Spinal cord (tissue), 10 donors: ENCODE measurements at places on chromosomes 6 and 20.

- DNase-seq = peak; percentile 33
These were observed 15.2 kb downstream of the CDH22 start for GRCh38 chr20:46293084-46293483.

- no peak for DNase-seq
These were observed 11.4 kb upstream of the TSPYL4 start for GRCh38 chr6:116265041-116265829.

DNA sequence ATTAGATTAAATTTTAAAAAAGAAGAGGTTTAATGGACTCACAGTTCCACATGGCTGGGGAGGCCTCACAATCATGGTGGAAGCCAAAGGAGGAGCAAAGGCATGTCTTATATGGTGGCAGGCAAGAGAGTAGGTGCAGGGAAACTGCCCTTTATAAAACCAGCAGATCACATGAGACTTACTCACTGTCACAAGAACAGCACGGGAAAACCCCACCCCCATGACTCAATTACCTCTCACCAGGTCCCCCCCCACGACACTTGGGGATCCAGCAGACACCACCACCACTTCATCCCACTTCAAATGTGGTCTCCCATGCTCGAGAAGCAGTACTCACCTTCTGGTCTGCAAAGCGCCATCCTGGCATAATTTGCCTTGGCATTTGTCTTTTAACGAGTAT, 24.6 kb downstream of the MTFR2 start:
- no peak for DNase-seq

- DNase-seq = no peak
These were observed 18.4 kb upstream of the MRPS18A start for GRCh38 chr6:43705996-43706395.

DNA sequence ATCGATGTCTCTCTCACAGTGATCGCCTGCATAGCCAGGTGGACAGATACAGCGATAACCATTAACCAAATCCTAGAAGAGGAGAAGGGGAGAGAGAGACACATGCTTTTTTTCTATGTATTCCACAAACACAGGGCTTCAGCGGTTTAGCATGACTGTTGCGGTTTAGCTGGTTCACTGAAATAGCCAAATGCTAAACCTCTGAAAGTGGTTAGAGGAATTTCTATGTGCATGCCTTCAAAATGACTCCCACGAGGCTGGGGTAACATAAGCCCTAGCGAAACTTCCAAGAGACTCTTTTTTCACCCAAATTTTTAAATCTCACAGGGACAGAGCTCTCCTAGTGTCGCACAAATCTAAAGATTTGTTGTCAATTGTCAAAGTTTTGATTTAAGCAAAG, 25.1 kb downstream of the JAG1 start:
- no peak for DNase-seq

DNA sequence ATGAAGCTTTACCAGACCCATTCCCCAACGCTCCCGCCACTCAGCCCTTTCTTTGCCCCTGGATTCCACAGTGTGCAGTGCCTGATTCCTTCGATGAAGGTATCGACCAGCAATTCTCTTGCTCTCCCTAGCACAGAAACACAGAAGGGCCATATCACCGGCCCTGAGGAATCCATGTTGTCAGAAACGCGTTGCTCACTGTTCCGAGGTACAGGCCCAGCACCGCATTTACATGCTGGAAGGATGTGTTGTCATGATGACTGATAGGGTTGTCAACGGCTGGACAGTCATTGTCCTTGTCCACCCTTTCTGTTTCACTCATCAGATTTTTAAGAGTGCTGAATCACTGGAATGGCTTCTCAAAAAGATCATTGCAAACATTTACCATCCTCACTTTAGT, 57.2 kb upstream of the GPR6 start:
- DNase-seq = no peak

DNA sequence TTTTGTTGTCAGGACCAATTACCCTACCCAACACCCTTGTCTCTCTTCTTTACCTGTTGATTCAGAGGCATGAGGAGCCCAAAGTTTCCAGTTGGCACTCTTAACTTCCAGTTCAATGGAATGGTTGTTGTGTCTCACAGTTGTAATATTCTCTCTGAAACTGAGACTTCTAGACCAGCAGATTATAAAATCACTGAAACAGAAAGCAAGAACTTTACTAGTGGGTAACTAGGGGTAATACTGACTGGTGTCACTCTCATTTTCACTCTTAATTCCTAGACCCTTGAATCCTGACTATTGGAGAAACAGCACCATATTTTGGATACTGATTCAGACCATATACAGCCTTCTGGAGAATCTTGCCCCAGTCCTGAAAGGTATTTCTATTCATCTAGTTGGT, 140.2 kb upstream of the MMS22L start:
- DNase-seq = no peak

DNA sequence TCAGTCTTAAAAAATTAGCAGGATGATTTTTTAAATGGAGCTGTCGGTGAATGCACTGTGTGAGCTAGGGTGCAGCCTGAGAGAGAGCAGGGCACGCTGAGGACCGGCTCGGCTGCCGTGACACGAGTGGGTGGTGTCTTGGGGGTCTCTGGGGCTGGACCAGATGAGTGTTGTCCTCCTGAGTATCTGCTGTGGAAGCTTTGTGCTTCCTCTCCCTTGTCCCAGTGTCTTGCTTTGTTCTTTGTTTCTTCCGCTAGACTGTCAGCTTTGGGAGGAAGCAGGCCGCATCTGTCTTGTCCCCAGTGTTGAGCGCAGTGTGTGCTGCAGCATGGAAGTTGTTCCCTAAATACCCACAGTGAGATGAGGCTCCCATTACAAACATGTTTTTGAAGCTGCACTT, 89.4 kb downstream of the RTN4IP1 start:
- peak; percentile 63 for DNase-seq

DNA sequence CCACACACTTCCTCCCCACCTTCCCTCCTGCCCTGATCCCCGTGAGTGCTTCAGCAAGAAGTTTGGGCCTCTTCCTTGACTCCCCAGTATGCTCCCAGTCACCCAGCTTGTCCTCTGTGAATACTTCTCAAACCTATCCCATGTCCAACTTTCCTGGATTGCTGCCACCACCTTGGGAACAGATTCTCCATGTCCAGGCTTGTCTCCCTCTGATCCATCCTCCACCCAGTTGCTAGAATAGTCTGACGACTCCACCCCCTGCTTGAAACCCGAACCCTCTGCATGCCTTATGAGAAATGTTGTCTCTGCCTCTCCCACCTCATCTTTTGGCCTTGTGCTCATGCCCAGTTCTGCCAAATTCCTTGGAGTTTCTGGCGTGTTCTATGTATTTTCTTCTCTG, 108.0 kb downstream of the PPP1R14C start:
- no peak for DNase-seq

- no peak for DNase-seq
These were observed 8.0 kb upstream of the CRISP2 start for GRCh38 chr6:49721297-49721696.

DNA sequence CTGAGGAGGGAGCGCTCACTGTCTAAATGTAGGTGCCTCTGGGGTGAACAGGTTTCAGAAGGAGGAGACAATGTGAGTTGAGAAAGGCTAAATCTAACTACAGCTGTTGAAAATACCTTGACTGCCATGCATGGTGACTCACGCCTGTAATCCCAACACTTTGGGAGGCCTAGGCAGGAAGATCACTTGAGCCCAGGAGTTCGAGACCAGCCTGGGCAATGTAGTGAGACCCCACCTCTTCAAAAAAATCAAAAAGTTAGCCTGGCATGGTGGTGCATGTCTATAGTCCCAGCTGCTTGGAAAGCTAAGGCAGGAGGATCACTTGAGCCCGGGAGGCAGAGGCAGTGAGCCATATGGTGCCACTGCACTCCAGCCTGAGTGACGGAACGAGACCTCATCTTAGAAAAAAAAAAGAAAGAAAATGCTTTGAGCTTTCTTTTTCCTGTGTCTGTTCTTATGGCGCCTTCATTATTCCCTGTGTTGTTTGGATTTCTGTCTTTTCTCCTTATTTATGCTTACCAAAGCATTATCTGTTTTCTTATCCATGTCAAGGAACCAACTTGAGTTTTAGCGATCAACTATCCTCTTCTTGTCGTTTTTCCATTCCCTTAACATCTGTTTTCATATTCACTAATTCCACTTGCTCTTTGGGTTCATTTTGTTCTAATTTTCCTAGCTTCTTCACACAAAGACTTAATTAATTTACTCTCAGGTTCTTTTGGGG, 8.5 kb downstream of the SLC2A10 start:
- DNase-seq = no peak

- no peak for DNase-seq
These were observed 137.5 kb downstream of the NRN1 start for GRCh38 chr6:5869261-5869660.

DNA sequence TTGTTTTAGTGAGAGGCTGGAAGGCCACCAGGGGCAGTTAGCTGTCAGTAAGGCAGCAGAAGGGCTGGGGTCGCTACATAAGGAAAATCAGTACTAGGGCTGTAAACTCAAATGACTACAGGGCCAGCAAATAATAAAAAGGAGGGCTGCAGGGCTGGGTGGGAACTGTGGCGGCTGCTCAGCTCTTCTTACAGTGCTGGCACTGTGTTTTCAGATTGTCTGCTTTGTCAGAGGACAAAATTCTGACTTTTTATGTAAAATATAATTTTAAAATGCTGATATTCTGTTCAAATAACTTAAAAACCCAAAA, 23.2 kb downstream of the HLA-A start:
- no peak for DNase-seq

- DNase-seq = peak; percentile 37
These were observed 180.3 kb downstream of the ANKRD60 start for GRCh38 chr20:58048096-58048702.

DNA sequence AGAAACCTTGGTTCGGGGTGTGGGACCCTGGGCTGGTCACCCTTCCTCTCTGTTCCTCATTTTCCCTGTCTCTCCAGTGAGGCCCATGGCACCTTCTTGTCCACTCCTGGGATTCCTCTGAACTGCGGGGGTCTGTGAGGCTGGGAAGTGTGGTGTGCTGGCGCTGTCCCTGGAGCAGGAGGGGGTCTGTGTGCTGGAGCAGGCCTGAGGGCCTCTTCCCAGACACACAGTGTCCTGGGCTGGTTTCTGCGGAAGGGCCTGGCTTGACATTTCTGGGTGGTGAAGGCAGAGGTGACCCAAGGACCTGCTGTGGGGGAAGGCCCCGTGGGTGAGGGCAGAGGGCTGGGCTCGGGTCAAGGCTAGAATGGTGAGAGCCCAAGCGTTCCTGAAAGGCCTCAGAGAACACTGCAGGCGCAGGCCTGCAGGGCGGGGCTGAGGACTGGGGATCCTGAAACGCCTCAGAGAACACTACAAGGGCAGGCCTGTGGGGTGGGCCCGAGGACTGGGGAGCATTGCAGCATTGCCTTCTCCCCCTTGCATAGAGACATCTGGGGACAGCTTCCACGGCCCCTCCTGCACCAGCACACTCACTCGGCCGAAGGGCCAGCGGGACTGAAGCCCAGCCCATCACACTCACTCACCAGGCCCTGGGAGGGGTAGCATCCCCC, 10.6 kb upstream of the BAK1 start:
- no peak for DNase-seq

- DNase-seq = no peak
These were observed 2.4 kb downstream of the CST9 start for GRCh38 chr20:23603321-23603720.

DNA sequence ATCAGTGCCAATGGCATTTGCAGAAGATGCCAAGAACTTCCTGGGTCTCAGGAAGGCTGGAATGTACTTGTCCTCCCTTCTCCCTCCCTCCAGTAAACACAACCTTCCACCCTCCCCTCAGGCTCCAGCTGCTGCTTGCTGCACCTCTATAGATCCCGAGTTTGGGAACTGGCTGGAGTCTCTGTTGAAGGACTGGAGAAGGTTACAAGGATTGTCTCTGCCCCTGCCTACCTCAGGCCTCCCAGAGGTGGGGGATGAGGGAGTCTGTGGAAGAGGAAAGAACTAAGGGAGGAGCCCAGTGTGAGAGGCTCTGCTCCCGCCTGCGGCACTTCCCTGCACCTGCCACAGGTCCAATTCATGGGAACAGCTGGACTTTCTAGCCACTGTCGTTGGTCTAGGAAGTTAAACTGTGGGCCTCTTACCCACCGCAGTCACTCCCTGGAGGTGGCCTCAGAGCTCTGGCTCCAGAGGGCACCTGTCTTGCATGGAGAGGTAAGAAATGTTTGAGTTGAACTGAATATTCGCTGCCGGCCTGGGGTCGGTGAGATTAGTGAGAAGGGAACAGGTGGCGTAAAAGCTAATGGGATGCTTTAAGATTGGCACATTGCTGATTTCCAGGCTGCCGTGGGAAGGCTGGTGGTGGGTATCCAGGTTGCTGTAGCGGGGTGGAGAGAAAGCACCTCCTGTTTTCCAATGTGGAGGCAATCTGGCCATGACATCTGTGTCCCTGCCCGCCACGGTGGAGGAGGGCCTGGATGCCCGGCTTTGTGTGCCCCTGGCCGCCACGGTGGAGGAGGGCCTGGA, 54.3 kb downstream of the PPP1R14C start:
- no peak for DNase-seq

GRCh38 chr6:80144753-80145315, 38.4 kb downstream of the BCKDHB start:
- DNase-seq = no peak

GRCh38 chr6:91127752-91128151, 540.9 kb upstream of the MAP3K7 start:
- no peak for DNase-seq

DNA sequence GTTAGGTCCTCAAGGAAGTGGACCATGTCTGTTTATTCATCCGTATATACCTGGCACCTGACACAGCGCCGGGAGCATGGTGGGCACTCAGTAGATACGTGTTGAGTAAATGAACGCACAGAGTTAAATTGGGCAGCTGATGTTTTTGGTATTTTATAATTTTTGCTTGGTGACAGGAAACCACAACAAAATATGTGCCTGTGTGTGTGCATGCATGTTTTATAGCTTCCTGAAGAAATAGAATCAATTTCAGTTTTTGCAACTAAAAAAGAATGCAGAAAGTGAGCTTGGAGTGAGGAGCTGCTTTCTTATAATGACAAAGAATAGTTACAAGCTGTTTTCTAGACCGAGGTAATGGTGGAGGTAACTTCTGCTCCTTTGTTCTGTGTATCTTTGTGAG, 91.4 kb downstream of the PLCB4 start:
- DNase-seq = no peak

DNA sequence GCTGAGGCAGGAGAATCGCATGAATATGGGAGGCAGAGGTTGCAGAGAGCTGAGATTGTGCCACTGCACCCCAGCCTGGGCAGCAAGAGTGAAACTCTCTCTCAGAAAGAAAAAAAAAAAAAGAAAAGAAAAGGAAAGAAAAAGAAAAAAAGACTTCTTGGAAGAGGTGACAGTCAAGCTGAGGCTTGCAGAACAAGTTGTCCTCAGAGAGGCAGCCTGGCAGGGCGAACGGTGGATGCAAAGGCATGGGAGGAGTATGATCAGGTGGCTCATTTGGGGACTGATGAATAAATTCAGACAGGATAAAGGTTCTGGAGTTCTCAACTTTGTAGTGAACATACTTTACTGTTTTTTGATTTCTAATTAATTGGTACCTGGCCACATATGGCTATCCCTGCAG, 12.4 kb downstream of the ZNF341 start:
- DNase-seq = no peak

GRCh38 chr6:52594221-52594620, 17.4 kb upstream of the TRAM2 start:
- no peak for DNase-seq

DNA sequence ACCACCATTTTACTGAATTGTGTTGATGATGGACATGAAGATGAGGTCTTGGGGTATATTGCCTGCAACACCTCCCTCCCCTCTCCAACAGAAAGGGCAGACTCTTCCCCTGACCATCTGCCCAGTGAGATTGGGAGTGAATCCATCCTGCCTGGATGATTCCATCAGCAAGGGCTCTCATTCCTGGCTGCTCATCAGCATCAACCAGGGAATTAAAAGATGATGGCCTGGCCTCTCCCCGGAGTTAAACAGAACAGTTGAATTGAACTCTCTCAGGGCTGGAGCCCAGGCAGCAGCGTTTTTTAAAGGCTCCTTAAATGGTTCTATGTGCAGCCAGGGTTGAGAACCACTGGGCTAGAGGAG, 14.6 kb upstream of the MRPS18A start:
- DNase-seq = no peak
